ENCODE measurements at places on chromosomes 3 and 15.

DNA sequence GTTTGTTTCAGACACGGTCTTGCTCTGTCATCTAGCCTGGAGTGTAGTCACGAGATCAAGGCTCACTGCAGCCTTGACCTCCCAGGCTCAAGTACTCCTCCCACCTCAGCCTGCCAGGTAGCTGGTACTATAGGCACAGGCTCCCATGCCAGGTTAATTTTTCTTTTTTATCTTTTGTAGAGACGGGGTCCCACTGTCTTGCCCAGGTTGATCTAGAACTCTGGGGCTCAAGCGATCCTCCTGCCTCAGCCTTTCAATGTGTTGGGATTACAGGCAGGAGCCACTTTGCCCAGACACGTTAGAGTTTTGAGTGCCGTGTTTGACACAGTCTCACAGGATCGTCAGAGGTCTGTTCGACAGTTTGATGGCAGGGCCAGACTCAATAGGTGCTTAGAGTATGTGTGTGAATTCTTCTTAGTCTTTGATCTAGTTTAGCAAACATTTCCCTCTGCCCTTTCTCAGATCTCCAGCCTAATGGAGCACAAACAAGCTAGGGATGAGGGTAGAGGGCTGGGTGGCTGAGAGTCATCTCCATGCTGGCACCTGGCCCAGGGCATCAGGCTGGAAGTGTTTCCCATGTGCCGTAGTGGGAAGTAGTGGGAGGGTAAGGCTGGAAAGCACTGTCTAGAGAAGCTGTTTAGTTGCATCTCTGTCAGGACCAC lies 66.1 kb upstream of the DLG1 start:
- DNase-seq: no peak

DNA sequence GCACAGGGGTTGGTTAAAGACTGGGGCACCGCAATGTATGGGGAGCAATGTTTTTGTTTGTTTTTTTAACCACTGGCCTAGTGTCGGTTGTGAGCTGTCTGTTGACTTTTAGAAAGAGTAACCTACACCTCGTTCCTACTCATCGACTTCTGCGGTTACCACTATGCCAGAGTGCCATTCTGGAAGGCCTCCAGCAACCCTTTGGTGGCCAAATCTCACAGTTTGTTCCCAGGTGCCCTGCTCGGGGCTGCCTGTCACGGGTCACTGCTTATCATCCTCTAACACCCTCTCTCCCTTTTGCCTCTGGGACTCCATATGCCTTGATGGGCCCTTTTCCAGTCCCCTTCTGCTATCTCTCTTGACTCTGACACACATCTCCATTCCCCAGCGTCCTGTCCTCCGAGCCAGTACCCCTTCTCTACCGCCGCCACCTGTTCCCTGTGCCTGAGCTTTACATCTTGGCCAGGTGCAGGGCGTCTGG lies 290.4 kb upstream of the C2CD4B start:
- no peak for DNase-seq

GRCh38 chr3:88879905-88880304 lies 227.5 kb upstream of the EPHA3 start:
- DNase-seq: no peak

- DNase-seq: no peak
These were observed 394.6 kb downstream of the ZNF385D start for GRCh38 chr3:21356402-21356801.

DNA sequence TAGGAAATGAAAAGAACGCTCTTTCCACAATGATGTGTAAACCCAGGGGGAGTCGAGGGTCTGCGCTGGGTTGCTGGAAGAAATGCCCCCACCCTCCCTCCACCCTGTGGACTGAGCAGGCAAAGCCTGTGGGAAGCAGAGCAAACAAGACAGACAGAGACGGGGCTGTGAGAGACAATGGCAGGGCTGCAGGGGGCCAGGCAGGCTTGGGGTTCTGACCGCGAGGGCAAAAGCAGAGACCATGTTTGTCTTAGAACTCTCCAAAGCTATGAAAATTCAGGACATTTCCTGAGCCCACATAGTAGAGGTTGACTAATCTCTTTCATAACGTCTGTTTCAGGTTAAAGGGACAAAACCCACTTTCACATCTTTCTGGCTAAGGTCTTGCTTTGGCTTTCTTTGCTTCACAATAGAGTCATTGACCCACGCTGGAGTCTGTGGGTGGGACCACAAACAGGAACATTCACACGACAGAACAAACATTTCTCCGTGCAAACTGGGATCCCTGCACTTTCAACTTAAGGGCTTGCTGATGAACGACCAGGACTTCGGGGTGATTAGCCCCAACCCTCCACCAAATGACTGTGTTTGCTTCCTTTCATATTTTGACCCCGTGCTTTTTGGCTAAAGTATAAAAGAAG lies 156.0 kb upstream of the TPM1 start:
- DNase-seq: no peak

- DNase-seq: peak; percentile 28
These were observed at the start of gene CYFIP1 for GRCh38 chr15:22980189-22981050. CYFIP1 (minus strand) TSS chr15:22980368; CDS start chr15:22947285, 33,083 bp downstream.

DNA sequence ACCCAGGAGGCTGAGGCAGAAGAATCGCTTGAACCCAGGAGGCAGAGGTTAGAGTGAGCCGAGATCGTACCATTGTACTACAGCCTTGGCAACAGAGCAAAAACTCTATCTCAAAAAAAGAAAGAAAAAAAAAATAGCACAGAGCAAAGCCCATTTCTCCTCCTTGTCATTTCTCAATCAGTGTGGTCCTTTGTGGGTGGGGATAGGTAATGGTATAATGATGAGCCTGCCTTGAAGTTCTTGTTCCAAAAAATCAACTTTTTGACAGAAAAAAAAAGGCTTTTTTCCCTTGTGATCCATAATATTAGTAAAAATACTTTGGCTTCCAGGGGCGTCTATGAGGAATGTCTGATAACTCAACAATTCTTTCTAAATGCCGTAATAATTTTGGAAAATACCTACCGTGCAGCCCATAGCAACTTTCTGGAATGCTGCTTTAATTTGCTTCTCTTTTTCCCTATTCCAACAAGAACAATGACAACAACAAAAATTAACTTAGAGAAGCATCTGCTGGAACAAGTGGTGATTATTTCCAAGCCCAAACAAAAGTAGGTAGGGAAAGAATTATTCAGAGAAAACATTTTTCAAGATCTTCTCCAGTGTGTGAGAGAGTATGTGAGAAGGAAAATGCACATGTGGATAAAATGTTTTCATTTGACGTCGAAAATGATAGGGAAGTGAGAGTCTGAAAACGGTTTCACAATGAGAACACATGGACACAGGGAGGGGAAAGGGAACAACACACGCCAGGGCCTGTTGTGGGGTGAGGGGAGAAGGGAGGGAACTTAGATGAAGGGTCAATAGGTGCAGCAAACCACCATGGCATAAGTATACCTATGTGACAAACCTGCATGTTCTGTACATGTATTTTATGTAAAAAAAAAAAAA lies 337.8 kb downstream of the RBMS3 start:
- no peak for DNase-seq

GRCh38 chr15:78216276-78217104 lies 17.9 kb downstream of the ACSBG1 start:
- DNase-seq: no peak

DNA sequence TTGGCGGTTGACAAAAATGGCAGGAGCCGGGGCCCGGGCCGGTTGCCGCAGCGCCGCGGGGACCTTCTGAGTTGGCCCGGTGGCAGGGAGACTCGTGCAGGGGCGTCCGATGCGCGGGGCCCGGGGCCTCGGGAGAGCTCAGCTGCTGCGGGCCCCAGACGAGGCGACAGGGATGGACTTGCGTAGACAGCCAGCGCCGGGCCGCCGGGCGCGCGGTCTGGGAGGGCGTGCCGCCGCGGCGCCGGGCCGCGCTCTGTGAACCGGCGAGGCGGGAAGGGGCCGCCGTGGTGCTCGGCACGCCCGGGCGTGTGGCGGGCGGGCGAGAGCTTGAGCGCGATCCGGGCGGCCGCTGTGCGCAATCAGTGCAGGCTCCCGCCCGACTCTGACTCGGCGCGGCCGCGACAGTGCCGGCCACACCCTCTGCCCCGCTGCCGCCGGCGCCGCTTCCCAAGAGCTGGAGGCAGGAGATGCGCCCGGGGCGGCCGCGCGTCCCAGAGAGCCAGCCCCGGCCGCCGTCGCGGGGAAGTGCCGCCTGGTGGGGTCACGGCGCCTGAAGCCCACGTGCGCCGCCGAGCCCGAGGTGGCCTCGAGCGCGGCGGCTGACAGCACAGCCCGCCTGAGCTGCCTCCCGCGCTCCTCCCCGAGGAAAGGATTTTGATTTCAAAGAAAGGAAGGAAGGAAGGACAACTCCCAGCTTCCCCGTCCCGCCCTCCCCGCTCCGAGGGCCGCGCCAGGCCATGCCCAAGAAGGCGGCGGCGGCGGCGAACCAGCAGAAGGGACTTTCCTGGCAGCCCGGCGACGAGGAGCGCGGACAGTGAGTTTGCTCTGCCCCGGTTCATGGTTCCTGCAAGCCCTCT lies 657 bp downstream of the TLNRD1 start:
- peak; percentile 66 for DNase-seq

DNA sequence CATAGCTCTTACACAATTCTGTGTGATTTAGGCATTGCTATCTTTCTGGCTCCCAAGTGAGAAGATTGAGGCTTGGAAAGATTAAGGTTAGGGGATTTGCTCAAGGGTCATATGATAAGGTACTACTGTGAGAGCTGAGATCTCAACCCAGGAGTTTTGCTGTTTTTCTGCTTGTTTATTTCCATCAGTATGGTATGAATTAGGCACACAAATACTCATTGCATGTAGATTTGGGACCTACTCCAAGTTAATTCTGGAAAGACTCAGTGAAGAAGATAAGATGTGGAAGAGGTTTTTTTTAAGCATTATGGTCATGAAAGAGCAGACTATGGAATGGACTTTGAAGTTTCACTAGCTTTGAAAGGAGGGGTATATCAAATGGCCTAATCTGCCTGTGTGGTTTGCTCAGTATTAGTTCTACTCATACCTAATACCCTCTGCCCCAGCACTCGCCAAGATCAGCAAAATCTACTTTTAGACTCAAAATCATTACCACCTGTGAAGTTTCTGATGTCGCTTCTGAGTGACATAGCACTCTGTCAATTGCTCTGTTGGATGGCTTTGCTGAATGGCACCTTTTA lies 12.5 kb downstream of the MBNL1 start:
- DNase-seq: no peak

DNA sequence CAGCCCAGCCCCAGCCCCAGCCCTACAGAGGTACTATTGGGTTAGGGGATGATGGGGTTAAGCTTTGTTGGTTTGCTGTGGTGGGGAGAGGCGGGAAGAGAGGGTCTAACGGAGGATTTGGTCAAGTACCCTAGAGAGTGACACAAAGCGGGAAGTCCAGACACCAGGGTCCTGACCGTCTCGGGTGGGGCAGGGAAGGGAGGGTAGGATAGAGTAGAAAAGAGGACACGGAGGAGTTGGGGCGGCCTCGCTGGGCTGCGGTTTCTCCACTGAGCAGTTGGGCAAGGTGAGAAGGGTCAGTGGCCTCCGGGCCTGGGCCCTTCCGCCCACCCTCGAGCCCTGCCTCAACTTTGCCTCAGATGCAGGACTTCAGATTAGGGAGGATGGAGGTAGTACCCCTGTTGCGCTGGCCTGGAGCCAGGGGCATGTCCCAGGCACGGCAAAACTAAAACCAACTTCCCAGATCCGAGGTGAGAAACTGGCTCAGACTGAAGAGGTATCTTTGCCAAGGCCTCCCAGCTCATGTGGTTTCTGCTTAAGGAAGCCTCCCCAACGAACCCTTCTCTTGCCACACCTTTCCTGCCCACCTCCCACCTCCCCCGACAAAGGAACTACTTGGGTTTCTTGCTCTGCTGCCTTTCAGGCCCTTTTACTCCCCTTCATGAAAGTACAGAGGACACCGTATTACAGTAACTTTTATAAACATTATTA lies 551 bp downstream of the PML start:
- no peak for DNase-seq

- DNase-seq: peak; percentile 44
These were observed 11.2 kb upstream of the CXCR6 start for GRCh38 chr3:45932112-45932511.

GRCh38 chr3:9902372-9903237 lies at the start of gene IL17RE:
IL17RE (plus strand) TSS chr3:9902848; CDS start chr3:9902933, 85 bp downstream.
- no peak for DNase-seq

Data from CD4-positive, alpha-beta T cell treated with Interferon gamma for 1 hour (primary cell).